ENCODE measurements at places on chromosomes 2 and 18.

GRCh38 chr2:104975371-104975770 lies 62.5 kb upstream of the MRPS9 start:
- DNase-seq = no peak

GRCh38 chr2:29055601-29056000 lies 18.7 kb downstream of the PCARE start:
- no peak for DNase-seq

- no peak for DNase-seq
These were observed 54.7 kb downstream of the LINC00305 start for GRCh38 chr18:64094210-64094609.

DNA sequence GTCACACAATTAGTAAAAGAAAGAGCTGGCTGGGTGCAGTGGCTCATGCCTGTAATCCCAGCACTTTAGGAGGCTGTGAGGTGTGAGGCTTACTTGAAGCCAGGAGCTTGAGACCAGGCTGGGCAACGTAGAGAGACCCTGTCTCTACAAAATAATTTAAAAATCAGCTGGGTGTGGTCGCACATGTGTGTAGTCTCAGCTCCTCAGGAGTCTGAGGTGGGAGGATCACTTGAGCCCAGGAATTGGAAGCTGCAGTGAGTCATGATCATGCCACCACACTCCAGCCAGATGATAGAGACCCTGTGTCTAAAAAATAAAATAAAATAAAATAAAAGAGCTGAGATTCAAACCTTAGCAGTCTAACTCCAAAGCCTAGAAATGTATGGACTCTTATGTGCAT lies 39.0 kb upstream of the NEDD4L start:
- no peak for DNase-seq

- no peak for DNase-seq
These were observed 4.7 kb downstream of the SERTAD2 start for GRCh38 chr2:64649013-64649484.

DNA sequence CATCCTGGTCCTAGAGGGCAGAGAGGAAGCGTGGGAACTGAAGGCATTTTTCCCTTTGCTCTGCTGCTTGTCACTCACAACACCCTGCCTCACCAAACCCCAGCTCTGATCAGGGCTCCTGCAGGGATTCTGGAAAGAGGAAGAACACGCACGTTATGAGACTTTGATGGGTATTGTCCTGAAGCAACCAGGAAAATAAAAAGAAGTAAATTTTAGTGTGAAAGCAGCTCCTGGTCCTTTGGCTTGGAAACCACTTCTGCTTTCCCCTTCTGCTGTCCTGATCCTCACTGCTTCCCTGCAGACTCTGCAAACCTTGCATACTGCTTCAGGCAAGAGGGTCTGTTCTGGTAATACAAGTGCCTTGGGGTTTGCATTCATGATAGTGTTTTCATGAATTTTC lies 164.1 kb downstream of the SLC8A1 start:
- DNase-seq = no peak

- DNase-seq = no peak
These were observed 25.0 kb downstream of the DCDC2C start for GRCh38 chr2:3728104-3729054.

- DNase-seq = no peak
These were observed 101.1 kb downstream of the SH3YL1 start for GRCh38 chr2:162473-163382.

DNA sequence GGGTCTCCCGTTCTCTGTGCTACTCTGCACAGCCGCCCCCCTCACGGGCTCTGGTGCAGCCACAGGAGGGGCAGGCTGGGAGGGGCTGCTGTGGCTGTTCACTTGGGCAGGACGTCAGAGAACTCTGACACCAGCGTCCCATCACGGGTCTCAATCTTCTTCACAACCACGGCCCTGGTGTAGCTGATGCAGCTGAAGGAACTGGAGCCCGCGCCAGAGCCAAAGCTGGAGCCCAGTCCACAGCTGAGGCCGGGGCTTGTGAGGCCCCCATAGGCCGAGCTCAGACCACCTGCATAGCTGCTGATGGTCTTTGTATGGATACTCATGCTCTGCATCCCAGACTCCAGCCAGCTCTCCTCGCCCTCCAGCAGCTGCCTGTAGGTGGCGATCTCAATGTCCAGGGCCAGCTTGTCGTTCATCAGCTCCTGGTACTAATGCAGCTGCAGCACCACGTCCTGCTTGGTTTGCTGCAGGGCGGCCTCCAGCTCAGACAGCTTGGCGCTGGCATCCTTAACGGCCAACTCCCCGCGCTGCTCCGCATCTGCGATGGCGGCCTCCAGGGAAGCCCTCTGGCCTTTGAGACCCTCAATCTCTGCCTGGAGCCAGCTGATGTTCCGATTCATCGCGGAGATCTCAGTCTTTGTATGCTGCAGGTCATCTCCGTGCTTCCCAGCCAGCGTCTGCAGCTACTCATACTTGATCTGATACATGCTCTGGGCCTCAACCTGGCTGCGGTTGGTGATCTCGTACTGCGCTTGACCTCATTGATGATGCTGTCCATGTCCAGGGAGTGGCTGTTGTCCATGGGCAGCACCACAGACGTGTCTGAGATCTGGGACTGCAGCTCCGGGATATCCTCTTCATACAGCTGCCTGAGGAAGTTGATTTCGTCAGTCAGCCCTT lies 7.4 kb upstream of the DUSP19 start:
- no peak for DNase-seq

- DNase-seq = no peak
These were observed 567.7 kb downstream of the DCC start for GRCh38 chr18:52907543-52908308.

DNA sequence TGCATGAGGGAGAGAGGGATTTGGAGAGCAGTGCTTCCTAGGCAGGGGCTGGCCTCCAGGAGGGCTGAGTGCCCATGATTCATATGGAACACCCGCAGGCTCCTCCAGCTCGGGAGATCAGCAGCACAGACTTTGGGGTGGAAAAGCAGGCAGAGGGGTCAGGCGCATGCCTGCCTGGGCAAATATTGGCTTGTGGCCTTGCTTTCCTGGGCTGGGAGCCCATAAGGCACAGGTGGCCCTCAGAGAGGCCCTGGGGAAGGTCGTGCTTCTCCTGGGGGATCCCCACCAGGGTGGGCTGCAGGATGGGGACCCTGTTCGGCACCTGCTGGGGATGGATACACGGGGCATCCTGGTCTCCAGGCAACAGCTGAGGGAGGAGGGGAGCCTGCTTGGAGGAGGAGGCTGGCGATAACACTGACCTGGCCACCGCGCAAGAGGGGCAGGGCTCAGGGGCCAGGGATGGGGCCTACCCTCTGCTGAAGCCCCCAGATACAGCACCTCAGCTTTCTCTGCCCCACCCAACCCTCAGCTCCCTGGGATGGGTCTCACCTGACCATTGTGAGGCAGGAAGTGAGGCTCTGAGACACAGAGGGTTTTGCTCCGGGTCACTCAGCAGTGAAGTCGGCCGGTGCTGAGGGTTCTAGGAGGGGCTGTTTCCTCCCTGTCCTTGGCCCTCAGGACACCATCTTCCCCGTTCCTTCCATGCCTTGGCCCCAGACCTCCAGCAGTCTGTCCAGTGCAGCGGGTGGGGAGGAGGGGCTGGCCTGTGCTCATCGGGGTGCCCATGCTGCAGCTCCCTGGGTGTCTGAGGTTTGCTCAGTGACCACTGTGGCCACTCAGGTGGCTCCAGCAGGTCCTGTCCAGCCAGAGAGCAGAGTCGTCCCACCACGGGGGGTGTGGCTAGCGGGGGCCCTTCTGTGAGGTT lies 12.0 kb downstream of the AQP12A start:
- no peak for DNase-seq

GRCh38 chr2:118847762-118848172 lies 319 bp upstream of the EN1 start:
- DNase-seq = no peak

GRCh38 chr18:76697441-76697901 lies 124.9 kb upstream of the ZNF236 start:
- DNase-seq = no peak

GRCh38 chr2:220961143-220961860 lies 610.8 kb downstream of the EPHA4 start:
- DNase-seq = no peak

- DNase-seq = no peak
These were observed 3.2 kb upstream of the HOXD12 start for GRCh38 chr2:176096243-176096985.

DNA sequence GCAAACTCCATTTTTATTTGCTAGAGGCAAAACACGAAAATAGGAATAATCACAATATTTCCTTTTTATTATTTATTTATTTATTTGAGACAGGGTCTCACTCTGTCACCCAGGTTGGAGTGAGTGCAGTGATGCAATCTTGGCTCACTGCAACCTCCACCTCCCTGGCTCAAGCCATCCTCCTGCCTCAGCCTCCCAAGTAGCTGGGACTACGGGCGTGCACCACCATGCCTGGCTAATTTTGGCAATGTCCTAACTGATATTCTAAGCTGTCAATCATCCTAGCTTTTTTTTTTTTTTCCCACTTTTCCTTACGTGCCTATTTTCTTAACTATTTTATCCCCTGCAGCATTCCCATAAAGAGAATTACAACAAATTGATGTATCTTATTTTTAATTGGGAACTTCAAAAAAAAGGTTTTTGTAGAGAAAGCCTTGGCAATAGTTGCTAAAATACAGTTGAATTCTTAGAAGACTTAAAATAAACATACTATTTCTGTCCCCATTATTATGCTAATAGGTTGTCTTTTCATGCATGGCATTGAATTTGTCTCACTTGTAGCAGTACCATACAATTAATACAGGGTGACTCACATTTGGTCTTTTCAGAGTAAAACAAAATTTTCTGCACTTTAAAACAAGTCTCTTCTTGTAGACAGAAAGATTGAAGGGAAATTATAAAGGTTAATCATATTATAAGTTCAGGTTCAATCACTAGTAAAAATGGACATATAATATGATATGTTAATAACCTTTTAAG lies 153.5 kb downstream of the SLC39A10 start:
- no peak for DNase-seq

- no peak for DNase-seq
These were observed 672.7 kb downstream of the DPP10 start for GRCh38 chr2:115115135-115115534.

- no peak for DNase-seq
These were observed 222.9 kb downstream of the HNMT start for GRCh38 chr2:138187221-138187620.

Measured in GM12864 (cell line).